ENCODE measurements at places on chromosomes 6 and 20.

- DNase-seq = no peak
Measured at GRCh38 chr6:16728513-16729182, 32.6 kb downstream of the ATXN1 start.

- no peak for DNase-seq
Measured at GRCh38 chr20:50229156-50229607, 38.6 kb downstream of the CEBPB start.

DNA sequence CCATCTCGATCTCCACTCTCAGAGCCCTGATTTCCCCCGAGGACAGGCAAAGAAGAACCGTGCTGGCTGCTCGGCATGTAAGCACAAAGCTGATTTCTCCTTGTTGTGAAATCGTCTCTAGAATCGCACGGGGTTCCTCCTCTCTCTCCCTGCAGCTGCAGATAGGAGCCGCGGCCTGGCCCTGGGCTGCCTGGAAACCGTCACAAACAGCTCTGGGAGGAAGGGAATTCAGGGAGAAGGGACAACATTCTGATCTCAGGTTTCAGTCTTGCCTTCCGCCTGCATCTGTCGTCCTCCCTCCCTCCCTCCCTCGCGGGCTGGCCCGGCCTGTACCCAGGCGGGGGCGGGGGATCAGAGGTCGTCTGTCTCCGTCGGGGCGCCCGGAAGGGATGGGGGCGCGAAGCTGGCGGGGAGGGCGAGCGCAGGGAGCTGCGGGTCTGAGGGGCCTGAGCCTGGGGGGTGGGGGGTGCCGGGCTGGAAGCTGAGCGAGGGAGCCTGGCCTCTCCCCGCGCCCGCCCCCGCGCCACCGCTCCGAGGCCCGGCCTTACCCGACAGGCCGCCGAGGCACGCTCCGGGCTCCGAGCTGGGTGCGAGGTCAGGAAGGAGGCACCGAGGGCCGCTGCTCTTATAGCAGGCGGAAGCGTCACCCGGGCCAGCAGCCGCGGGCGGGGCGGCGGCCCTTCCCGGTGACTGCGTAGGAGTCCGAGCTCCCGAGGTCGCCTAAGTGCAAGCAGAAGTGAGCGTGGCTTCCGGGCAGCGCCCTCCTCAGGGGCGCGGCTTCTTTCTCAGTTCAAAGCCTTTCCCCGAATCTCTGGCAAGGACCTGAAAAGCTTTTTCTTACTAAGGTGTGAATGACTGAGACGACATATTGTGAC is at the start of gene SERPINB1:
TSS of gene SERPINB1 (minus strand) at position 600 of the 875 bp plus-strand sequence. CDS start 1,277 bp downstream, outside the sequence.
- DNase-seq = no peak

GRCh38 chr6:89351671-89352277 is 748 bp downstream of the UBE2J1 start:
- DNase-seq = no peak

DNA sequence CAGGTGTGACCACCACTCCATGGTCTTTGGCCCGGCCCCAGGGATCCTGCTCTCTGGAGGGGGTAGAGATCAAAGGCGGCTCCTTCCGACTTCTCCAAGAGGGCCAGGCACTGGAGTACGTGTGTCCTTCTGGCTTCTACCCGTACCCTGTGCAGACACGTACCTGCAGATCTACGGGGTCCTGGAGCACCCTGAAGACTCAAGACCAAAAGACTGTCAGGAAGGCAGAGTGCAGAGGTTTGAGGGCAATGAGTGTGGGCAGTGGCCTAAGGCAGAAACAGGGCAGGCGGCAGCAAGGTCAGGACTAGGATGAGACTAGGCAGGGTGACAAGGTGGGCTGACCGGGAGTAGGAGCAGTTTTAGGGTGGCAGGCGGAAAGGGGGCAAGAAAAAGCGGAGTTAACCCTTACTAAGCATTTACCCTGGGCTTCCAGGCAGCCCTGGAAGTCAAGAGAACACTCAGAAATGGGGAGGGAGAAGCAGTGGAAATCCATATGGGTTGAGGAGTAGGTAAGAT is 533 bp downstream of the CFB start:
- no peak for DNase-seq

DNA sequence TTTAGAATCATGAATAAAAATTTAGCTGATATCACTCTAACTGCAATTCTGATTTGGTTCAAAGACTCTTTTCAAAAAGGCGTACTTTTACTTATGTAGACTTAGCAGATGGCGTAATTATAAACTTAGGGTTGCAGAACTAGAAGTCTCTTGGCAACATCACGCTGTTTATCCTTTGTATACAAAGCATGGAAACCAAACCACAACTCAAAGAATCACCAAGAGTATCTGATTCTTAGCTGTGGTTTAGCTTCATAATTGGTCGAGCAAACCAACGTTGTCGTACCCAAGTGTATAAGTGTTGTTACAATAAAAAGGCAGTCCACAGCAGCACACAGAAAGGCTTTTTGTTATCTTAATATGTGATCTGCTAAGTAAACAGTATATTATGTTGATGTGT is 18.2 kb downstream of the STMND1 start:
- no peak for DNase-seq

GRCh38 chr6:90229331-90230010 is 67.2 kb downstream of the BACH2 start:
- no peak for DNase-seq

- DNase-seq = no peak
Measured at GRCh38 chr6:130306377-130306776, 59.4 kb upstream of the TMEM200A start.

DNA sequence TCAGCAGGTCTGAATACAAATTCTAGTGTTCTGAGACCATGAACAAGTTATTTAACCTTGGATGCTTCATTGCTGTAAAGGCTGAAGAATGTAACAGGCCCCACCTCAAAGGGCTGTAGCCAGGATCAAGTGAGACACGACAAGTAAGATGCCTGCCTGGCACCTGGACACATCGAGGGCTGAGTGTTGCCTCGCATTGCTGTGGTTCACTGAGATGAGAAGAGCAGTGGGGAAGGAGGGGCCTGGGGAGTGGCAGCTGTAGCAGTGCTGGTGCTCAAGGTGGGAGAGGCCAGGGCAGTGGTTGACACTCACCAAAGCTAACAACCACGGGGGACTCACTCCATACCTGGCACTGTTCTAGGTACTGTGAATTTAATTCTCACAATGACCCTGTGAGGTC is 187.8 kb downstream of the KIF16B start:
- no peak for DNase-seq

DNA sequence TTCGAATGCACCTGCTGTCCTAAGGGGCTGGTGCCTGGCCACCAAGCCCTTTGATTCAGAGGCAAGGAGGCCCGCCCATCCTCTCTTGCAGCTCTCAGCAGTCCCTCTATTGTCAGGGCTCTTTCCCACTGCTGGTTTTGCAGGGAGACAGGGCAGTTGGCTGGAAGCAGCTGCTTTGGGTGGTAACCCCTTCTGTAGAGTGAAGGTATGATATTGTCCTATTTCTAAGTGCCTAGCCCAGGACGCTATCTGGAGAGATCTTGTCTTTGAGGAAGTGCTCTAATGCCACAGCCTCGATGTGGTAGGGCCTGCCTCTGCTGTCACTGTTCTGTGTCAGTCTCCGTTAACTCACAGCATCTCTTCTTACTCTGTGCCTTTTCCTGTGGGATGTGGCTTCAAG is 5.6 kb downstream of the PLCG1 start:
- DNase-seq = no peak

GRCh38 chr6:124870611-124871459 is 91.4 kb upstream of the RNF217 start:
- DNase-seq = no peak

GRCh38 chr20:50636601-50637540 is 54.5 kb downstream of the RIPOR3 start:
- DNase-seq = no peak

GRCh38 chr6:45727228-45727627 is 288.4 kb downstream of the CLIC5 start:
- no peak for DNase-seq

GRCh38 chr6:82555801-82556200 is 192.2 kb downstream of the TPBG start:
- DNase-seq = peak; percentile 20
